Smooth muscle cell of the pulmonary artery (primary cell): ENCODE measurements at places on chromosomes 7 and 10. TPM values are rescaled to one million over a fixed set of nuclear protein-coding genes. Genes with fewer than 3 reads are reported as not detected.

Gene ASNS
- 55.0 and 55.8 TPM in 2 replicates for total RNA-seq

Gene GPAM
- 12.9 and 13.5 TPM in 2 replicates for total RNA-seq

Gene NEUROG3
- total RNA-seq = not detected in 2 replicates

Gene KIF11
- 3.0 and 8.7 TPM in 2 replicates for total RNA-seq
